Cardiac septum (tissue), 1 donor: ENCODE measurements at places on chromosomes 2 and 18. TPM values are rescaled to one million over a fixed set of nuclear protein-coding genes. Genes with fewer than 3 reads are reported as not detected.
A peak's percentile ranks its signal among the peaks of the same experiment; 100 is the strongest.

ZDBF2 gene
- 15.4 TPM for total RNA-seq

- DNase-seq, result peak; percentile 91
Observed at GRCh38 chr18:46071653-46072375, at the start of gene PSTPIP2. PSTPIP2 (minus strand) TSS chr18:46072260; CDS start chr18:46072188, 72 bp downstream.

DNA sequence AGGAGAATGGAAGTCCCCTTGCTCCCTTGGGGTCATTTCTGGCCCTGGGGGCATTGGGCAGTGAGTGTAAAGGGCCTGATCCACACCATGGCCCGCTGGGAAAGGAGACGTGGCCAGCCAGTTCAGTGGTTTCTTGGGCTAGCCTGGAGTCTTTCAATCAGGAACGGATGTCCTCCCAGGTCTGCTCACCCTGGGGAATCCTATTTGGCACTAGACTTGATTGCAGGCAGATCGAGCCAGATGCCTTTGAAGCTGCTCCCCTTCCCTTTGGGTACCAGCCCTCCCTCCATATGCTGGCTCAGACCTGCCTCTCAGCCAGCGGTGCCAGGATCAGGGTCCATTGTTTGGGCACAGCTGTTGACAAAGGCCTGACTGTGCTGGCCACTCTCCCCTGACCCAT is 11.0 kb downstream of the FBLN7 start:
- DNase-seq, result no peak

LHCGR gene
- 0.24 TPM for total RNA-seq

GRCh38 chr18:34158881-34159690 is 65.6 kb downstream of the NOL4 start:
- peak; percentile 71 for DNase-seq

DNA sequence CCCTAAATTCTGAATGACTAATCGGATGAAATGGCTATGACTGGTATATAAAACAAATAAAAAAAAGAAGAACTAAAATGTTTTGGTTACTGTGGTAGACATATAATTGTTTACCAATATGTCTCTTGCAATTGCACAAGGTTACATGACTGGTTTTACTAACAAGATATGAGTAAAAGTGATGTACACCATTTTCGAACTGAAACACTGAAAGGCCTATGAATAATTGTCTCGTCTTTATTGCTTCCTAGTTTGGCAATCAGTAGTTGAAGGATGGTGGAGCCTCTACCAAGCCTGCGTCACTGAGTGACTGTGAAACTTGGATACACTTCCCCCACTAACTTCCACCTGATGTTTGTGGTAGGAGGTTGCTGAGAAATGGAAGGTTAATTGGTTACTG is 16.5 kb downstream of the CDH19 start:
- no peak for DNase-seq

DNA sequence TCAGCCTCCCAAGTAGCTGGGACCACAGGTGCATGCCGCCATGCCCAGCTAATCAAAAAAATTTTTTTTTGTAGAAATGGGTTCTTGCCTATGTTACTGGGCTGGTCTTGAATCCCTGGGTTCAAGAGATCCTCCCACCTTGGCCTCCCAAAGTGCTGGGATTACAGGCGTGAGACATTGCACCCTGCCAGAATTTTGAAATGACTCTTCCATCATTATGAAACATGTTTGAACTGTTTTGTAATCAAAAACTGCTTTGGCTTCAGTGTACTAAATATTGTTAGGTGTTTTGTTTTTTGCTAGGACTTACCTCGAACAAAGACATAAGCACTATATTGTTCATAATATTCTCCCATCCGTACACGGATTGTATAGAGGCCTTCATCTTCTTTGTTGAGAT is 55.8 kb downstream of the MYOM1 start:
- DNase-seq, result no peak

GRCh38 chr18:41075212-41075611 is 879.8 kb upstream of the PIK3C3 start:
- no peak for DNase-seq

DNA sequence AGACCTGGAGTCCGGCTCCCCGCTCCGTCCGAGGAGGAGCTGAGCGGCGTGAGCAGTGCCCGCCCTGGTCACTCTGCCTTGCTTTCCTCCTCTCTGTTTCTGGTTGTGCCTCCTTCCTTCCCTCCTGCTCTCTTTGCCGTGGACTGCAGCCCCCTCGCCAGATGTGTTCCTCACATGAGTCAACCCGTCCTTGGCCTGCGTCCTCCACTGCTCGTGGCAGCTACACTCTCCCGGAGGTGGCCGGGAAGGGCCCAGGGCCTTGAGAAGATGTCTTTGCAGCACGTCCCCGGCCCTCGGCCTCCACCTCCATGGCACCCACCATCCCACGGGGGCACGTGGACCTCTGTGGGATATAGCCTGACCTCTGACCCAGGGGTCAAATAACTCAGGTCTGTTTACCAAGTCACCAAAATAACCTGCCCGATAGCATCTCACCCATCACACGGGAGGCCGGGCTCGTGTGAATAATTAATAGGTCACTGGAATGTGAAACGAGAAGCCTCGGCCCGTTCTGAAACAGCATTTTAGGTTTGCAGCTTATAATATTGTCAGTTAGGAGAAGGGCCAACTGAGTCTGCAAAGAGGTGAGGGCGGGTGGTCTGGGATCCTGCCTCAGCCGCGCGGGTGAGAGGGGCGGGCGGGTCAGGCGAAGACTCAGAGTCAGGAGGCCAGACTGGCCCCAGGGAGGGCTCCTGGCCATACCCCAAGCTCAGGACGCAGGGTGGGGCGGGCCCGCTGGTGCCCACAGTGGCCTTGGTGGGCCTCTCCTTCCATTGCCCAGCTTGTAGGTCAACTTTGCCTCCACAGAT is 42.6 kb downstream of the NFATC1 start:
- no peak for DNase-seq

DNA sequence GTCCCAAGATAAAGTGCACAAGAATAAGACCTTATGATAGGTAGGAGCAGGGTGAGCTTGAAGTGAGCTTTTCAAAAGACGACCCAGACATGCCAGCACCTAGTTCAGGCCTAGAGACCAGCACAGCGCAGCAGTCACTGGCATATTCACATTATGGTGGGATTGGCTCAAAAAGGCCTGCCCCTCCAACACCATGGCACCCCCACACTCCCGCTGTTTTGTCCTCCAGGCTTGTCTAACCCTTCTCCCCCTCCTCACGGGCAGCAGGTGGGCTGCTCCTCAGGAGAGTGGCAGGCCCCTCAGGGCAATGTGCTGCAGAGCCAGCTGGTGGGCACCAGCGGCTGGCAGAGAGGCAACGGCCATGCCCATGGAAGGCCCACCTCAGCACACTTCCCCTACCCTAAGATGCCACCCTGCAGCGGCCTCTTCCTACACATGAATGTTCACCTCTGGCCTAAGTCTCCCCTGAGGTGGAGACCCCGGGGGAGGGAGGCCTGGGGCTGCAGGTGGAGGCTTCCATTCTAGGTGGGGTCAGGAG is 25.6 kb downstream of the EMX1 start:
- DNase-seq, result no peak

DNA sequence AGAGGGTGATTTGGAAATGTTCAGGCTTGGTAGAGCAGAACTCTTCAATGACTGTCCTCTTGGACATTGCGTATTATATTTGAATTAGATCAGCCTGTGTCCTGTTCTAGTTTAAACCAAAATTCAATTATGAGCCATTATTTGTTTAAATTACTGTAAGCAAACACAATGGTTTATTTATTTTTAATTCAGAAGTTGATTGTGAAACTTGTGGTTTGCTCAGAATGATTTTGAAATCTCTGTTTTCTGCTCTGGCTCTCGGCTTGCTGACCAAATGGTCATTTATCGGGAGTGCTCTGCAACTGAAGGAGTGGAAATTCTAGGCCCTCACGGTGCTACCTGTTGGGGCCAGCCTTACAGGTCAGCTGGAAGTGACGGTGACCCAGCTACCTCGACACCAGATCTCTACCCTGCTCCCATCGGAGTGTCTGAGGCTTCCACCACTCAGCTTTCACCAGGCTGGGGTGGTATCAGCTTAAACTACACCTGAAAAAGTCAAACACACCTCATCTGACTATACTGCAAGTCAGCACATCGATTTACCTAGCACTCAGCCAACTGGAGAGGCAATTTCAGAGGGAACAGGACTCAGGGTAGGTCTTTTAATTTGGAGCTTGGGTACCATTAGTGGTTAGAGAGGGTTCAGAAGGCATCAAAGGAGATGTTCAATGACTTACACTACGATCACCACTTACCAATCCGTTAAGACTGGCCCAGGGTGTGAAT is 36.8 kb upstream of the GPD2 start:
- no peak for DNase-seq

- no peak for DNase-seq
Observed at GRCh38 chr18:44693030-44693784, 12.5 kb downstream of the SETBP1 start.

- no peak for DNase-seq
Observed at GRCh38 chr18:57148263-57148662, 1.4 kb downstream of the BOD1L2 start.

DNA sequence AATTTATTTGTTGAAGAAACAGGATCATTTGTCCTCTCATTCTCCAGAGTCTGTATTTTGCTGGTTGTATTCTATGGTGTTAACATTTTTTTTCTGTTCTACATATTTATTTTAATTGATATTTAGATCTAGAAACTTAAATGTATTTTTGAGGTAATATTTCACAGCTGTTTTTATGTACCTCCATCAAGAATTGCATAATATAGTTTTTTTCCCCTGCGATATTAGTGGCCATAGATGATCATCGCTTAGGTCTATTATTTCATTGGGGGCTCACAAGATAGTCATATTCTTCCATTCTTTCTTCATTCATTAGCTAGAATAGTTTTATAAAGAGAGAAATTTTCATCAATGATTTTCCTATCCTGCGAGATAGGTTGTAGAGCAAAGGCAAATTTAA is 89.3 kb downstream of the PARD3B start:
- no peak for DNase-seq

ARHGEF4 gene
- 3.9 TPM for total RNA-seq

GRCh38 chr2:57084697-57085281 is 901.0 kb downstream of the CCDC85A start:
- DNase-seq, result no peak

TWIST2 gene
- 0.83 TPM for total RNA-seq

DNA sequence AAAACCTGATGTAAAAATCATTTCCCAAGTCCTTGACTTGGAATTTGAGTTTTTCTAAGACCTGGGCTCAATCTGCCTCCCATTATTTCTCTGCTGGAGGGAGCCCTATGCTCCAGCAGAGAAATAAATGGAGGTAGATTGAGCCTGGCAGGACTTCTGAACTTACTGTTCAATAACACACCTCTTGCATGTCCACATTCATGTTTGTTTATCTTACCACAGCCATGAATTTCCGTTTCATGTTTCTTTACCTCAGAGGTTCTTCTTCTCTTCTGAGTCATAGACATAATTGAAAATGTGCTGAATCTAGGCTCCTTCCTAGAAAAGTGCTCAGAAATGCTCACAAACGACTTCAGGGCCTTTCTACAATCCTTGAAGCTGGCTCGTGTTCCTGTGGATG is 170.8 kb downstream of the PMAIP1 start:
- DNase-seq, result no peak

DNA sequence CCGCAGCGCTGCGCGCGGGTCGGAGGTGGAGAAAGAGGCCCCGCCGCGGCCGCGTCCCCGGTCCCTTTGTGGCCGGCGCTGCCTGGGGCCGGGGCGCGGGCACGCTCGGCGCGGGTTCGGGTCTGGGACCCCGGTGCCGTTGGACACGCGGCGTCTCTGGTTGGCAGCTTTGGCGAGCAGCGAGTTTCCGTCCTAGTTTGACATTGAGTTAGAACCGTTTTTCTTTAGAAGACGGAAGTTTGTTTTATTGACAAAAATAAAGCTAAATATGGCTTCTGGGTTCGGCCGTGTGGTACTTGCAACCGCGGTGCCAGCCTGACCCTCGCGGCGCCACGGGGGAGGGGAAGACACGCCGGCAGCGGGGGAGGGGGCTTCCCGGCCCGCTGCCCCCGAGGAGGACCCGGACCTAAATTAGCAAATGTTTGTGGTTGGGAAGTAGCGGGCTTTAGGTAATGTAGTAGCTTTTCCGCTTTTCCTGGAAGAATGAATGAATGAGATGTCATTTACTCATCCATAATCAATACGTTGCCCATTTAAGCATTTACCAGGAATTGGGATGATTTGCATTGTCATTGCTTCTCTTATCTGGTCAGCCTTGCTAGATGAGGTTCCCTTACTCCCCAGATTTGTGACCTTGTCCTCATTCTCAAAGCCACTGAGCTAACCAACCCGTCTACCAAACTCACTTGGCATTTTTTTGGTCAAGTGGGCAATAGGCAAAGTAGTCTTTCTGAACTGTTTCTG is 530 bp downstream of the GALNT1 start:
- no peak for DNase-seq

DNA sequence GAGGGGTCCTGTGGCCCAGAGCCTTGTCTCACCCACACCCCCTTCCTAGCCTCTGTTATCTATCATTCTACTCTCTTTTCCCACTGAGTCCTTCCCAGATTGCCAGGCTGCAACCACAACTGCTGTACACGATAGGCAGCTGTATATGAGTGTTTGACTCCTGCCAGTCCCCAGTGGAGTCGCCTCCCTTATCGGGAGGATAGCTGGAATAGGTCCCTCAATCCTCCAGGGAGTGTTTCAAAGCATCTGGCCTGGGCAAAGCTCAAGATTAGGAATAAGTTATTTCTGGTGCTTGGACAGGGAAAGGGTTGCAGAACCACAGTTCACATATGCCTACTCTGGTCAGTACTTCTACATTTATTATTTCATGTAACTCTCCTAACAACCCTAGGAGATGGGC is 4.8 kb downstream of the MSGN1 start:
- DNase-seq, result no peak

DQX1 gene
- total RNA-seq, result not detected

DCDC2C gene
- total RNA-seq, result not detected

GRCh38 chr2:101463911-101464641 is 10.8 kb downstream of the RFX8 start:
- no peak for DNase-seq

DNA sequence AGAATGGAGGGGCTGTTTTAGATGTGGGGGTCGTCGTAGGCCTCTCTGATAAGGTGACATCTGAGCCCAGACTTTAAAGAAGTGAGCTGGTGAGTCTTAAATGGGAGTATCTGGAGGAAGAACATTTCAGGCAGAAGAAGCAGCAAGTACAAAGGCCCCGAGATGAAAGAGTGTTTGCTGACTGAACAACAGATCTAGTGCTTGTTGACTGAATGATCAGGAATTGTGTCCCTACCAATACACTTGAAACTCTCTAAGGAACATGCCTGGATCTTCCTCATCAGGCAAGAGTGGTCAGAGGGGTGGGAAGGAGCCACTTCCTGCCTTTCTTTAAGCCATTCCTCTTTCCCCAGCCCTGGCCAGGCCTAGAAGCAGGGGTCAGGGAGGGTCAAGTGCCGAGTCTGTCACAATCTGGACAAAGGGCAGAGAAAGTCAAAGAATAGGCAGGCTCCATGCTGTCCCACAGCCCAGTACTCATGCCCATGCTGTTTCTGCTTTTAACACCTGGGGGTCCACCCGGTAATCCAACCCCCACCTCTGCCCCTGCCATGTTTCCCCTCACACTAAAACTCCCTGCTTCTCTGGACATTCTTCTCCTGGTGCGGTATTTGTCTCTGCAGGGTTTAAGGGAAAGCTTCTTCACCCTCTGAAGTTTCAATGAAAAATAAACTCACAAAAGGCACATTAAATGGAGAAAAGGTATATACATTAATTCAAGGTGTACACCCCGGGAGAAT is 3.0 kb upstream of the TMEM37 start:
- no peak for DNase-seq
